NCI-H1417 (cell line): ENCODE measurements at places on chromosomes 13 and 19.
A peak's percentile ranks its signal among the peaks of the same experiment; 100 is the strongest.

DNA sequence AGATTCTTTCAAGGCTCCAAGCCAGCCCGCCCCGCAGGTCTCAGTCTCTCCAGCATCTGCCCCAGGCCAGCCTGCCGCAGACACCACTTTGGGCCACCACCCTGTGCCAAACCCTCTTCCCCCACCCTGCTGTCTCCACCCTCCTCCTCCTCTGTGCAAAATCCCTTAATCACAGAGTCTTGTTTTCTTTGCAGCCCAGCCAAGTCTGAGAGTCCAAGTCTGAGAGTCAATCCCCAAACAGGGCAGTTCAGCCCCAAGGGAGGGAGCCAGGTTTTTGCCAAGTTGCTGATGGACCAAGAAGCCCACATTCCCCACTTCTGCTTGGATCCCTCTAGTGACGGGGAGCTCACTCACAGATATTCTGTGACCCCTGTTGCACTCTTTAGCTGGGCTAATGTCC lies 3.1 kb downstream of the ADAMTS10 start:
- DNase-seq, result no peak

- DNase-seq, result no peak
Observed at GRCh38 chr19:15289673-15290072, 42.7 kb downstream of the BRD4 start.

DNA sequence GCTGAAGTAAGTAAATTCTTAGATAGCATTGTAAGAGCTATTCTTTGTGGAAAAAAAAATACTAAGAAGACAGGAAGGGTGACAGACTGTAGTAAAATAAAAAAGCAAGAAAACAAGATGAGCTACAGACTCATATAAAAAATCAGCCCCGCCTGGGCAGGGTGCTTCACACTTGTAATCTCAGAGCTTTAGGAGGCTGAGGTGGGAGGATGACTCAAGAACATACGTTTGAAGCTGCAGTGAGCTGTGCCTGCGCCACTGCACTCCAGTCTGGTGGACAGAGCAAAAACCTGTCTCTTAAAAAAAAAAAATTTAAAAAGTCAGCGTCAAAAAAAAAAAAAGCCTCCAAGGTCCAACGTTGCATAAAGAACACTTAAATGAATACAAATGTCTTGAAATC lies 102.1 kb downstream of the VWA8 start:
- DNase-seq, result no peak

- no peak for DNase-seq
Observed at GRCh38 chr13:114128624-114129522, 3.5 kb downstream of the RASA3 start.

GRCh38 chr19:13091400-13092157 lies 11.1 kb downstream of the LYL1 start:
- peak; percentile 75 for DNase-seq

- DNase-seq, result no peak
Observed at GRCh38 chr19:281156-281853, 9.9 kb downstream of the PLPP2 start.
